ENCODE measurements at places on chromosomes 16 and 17.

DNA sequence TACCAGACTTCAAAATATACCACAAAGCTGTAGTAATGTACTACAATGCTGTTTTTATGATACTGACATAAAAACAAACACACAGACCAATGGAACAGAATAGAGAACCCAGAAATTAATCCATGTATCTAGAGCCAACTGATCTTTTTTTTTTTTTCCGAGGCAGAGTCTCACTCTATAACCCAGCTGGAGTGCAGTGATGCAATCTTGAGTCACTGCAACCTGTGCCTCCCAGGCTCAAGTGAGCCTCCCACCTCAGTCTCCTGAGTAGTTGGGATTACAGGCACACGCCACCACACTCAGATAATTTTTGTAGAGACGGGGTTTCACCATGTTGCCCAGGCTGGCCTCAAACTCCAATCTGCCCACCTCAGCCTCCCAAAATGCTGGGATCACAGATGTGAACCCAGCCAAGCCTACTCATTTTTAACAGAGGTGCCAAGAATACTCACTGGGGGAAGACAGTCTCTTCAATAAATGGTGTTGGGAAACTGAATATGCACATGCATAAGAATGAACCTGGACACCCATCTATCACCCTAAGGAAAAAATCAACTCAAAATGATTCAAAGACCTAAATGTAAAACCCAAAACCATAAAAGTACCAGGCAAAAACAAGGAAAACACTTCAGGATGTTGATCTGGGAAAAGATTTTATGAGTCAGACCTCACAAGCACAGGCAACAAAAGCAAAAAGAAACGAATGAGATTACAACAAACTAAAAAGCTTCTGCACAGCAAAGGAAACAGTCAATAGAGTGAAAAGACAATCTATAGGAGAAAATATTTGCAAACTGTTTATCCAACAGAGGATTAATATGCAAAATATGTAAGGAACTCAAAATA, 63.1 kb downstream of the STX8 start:
- DNase-seq, result no peak

GRCh38 chr16:74608944-74609343, 2.0 kb upstream of the GLG1 start:
- peak; percentile 54 for DNase-seq

DNA sequence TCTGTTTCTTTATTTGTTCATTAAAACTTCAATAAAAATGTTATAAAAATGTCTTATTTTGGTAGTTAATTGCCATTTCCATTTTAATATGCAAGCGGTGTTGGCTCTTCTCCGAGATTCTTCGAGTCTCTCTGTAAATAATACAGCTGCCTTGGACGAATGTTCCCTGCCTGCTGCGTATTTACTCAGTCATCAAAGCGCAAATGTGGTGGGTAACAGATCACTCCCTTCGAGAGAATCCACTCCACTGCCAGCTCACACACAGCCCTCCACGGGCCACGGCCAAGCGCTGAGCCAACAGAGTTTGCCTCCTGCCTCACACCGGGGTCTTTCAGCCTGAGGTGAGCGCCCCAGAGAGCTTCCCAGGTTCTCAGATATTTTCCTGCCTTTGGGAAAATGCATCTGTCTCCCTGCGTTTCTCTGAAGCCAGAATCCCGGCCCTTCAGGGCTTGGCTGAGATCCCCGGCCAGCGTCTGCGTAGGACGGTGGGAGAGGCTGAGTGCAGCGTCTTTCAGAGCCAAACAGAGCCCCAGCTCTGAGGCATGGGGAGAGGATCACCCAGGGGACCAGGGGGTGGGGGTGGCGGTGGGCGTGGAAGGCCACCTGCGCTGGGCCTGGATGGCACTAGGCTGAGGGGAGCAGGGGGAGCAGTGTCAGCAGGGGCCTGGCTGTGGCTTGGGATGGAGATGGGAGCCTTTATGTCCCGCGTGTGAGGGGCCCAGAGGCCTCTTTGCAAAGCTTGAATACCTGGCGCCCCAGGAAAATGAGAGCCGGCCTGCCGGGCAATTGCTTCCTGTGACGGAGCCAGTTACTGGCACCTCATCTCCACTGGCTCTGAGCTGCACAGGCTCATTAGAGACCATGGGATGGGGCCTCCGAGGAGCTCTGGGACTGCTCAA, 248.7 kb downstream of the RBFOX3 start:
- DNase-seq, result no peak

DNA sequence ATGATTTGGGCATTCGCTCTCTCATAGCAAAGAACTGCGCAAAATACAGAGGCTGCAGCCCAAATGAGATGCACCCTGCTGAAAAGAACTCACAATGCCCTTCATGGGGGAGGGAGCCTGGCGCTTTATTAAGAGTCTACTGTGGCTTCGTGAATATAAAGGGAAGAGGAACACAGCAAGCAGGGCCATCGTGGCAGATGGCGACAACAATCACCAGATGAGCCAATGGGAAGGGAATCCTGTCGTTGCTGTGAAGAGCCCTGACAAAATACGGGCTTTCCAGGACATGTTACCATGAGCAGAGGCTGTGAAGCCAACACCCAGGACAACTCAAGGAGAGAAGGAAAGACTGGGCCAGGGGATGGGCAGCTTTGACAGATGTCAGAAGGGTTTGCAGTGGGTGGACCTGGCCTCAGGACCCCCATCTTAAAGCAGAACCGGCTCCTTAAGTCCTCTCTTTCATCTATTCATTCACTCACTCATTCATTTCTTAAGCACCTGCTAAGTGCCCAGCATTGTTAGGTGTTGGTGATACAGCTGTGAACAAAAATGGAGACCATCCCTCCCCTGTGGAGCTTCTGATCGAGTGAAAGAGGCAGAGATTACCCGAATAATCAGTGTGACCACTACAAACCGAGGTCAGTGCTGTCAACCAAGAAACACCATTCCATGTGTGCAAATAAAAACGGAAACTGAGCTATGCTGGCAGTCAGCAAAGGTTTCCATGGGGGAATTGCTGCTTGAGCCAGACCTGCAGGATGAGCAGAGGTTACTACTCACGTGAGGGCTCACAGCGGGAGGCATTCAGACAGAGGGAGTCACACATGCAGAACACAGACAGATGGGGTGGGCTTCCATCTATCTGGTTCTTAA, 125.8 kb downstream of the DYNLRB2 start:
- no peak for DNase-seq

GRCh38 chr17:59355030-59355701, 23.7 kb downstream of the YPEL2 start:
- no peak for DNase-seq
